Activated CD4-positive, alpha-beta memory T cell treated with anti-CD3 and anti-CD28 coated beads, Interleukin-2, amount 10 ng/mL, durations not matched to agents 7 days and 5 days (primary cell): ENCODE measurements at places on chromosomes 7 and 10. TPM values are rescaled to one million over a fixed set of nuclear protein-coding genes. Genes with fewer than 3 reads are reported as not detected.

- peak; percentile 47 for DNase-seq
These were observed 29.6 kb downstream of the MINDY4 start for GRCh38 chr7:30800785-30801252.

DNA sequence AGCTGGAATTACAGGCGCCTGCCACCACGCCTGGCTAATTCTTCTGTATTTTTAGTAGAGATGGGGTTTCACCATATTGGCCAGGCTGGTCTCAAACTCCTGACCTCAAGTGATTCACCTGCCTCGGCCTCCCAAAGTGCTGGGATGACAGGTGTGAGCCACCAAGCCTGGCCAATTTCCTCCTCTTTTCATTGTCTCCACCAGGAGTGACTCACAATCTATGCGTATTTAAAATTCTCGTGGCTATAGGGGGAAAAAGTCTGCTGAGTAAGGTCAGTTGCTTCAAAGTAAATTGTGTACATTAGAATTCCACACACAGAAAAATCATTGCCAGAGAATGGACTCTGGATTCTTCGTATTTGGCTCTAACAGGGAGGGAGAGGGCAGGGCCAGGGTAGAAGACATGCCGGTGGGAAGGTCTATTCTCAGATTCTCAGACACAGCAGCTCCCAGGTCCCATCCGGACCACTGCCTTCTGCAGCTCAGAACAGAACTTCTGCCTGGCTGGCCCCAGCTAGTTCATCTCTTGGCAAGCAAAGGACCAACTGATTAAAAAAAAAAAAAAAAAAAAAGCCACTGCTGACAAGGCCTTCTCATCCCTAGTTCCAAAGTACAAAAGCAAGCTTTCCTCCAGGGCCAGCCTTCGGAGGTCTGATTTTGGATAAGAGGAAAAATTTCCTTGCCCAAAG lies 22.2 kb downstream of the PSPH start:
- DNase-seq: no peak

- no peak for DNase-seq
These were observed 66.7 kb downstream of the HHEX start for GRCh38 chr10:92756201-92757065.

The NXPH1 gene
- not detected for total RNA-seq

The FKBP6 gene
- total RNA-seq: not detected

The RPEL1 gene
- 0.13 TPM for total RNA-seq

- DNase-seq: peak; percentile 15
These were observed 38.7 kb downstream of the PPIF start for GRCh38 chr10:79385804-79386531.

DNA sequence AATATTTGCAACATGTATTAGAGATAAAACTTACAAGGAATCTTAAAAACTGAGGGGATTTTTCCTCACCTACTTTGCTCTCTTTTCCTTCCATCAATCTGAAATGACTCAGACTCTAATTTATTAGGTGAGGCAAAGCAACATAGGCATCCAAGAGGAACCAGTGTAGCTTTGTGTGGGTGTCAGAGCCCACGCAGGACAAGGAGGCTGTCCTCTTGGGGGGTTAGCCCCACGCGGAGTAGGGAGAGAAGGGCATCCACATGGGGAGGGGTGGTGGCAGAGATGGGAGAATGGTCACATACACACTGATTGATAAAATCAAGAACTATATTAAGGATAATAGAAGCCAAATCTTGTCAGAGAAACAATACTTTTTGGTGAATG lies 33.8 kb upstream of the ARMS2 start:
- no peak for DNase-seq

DNA sequence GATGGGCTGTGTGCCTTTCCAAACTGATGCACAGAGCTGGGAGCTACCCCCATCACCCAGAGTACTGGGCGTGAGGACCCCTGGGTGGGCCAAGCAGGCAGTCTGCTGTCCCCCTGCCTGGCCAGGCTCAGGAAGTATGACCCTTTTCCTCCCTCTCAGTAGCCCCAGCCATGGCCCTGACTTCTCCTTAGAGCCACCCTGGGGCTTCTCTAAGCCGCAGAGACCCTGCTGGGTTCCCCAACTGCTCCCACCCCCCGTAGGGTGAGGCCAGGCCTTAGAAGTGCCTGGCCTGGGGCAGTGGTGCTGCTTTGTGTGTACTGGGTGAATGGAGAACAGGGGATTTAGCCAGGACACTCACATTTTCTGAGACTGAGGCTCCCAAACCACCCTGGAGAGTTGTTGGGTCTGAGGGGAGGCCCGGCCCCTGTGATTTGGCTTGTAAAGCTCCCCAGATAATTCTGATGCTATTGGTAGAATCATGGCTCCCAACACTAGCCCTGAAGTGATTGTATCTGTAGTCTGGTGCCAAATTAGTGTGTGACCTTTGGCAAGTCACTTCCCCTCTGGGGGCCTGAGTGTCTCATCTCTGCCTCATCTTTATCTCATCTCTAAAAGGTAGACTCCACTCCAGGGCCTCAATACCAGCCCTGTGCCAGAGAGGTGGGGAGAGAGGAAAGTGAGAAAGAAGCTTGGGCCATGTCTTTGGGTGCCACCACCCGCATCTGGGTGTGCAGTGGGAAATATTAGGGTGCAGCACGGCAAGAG lies 99.7 kb upstream of the PPIF start:
- no peak for DNase-seq

The SLC26A3 gene
- not detected for total RNA-seq

GRCh38 chr7:28276298-28276697 lies 95.7 kb upstream of the JAZF1 start:
- DNase-seq: no peak

DNA sequence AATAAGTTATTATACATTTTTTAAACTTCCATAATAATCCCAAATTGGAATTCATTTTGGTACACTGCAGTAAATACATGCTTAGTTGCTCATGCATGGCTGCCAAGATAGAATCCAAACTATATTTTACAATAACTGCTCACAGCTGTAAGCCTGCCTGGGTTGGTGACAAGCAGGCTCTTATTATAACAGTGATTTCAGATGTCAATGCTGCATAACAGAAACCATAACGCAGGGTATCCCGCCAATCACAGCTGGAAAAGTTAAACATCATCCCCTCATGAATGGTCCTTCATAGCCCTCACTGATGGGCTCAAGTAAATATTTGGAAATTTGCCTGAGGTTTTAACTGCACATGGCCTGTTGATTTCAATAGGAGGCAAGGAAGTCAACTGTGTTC lies 149.8 kb downstream of the AMPH start:
- no peak for DNase-seq

DNA sequence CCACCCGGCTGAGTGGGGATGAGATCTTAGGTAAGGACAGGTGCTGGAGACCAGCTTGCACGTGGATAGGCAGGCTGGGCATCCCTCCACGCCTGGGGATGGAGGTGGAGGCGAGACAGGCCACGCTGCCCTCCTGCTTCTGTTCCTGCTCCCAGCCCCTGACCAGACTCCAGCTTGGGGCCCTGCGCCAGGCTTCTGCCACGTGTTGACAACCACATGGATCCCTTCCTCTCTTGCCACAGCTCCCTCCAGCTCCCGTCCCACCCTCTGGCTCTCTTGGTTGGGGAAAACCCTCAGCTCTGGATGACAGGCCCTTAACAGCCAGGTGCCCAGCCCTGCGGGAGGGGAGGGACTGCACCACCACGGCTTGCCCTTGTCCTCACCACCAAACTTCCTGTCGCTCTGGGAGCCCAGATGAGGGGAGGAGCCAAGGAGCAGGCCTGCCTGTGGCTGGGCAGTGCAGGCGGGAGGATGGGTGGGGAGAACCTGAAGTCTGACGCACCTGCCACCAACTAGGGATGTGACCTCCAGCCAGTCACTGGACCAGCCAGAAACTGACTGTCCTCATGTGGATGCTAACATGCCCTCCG lies 36.0 kb downstream of the KCNH2 start:
- DNase-seq: peak; percentile 73

The PRKCQ gene
- 70.6 TPM for total RNA-seq

GRCh38 chr7:10521306-10521705 lies 452.4 kb upstream of the PHF14 start:
- no peak for DNase-seq

DNA sequence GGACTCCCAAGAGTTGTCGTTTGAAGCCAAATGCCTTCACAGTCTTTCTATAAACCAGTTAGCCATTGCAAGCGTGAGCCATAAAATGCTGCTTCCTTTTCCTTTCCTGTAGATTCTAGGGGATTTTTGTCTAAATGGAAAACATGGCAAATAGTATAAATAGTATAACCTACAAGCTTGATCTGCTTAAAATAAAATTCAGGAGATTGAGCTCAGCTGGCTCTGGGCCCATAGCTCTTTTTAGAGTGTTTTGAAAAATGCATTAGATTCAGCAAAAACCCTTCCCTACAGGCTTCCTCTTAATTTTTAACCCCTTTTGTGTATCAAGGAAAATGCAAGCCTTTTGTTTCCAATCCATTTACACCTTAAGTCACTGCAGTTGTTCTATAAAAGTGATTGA lies 190.1 kb upstream of the GDF10 start:
- no peak for DNase-seq

DNA sequence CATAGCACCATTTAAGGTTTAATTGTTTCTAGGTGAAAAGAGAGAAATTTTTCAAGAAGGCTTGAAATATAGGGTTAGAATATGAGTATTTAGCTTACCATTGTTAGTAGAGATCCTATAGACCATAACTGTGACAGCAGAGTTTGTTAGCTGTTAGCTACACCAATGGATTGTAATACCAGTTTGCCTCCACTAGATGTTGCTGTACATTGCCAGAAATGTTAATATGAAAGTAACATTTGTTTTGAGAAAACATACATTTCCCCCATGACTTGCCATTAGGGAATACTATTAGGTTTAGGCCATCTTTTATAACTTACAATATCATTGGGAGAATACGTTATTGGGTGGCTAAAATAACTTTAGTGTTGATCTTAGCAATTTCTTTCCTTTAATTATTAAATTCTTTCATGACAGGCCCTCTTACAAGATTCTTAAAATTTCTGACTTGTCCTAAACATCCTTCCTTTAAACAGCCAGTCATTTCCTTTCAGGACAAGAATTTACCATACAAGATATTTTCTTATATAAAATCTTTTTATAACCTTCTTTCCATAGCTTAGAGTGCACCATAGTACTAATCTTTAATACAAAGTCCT lies 39.5 kb downstream of the ZNF117 start:
- DNase-seq: no peak

DNA sequence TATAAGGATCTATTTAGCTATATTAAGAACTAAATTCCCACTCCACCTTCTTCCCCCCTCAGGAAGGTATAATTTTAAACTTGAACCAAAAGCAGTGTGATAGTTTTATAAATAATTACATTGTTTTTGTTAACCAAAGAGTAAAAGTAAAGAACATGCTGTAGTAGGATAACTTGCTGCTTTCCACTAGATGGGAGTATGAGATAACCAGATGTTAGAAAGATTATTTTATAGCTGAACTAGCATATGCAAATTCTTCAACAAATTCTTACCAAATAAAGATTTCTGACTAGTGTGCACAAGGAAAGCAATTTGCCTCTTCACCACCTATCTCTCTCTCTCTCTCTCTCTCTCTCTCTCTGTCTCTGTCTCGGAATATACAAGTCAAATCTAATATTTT lies 31.8 kb downstream of the TES start:
- DNase-seq: no peak

GRCh38 chr7:2151237-2151636 lies 81.5 kb downstream of the MAD1L1 start:
- DNase-seq: no peak

DNA sequence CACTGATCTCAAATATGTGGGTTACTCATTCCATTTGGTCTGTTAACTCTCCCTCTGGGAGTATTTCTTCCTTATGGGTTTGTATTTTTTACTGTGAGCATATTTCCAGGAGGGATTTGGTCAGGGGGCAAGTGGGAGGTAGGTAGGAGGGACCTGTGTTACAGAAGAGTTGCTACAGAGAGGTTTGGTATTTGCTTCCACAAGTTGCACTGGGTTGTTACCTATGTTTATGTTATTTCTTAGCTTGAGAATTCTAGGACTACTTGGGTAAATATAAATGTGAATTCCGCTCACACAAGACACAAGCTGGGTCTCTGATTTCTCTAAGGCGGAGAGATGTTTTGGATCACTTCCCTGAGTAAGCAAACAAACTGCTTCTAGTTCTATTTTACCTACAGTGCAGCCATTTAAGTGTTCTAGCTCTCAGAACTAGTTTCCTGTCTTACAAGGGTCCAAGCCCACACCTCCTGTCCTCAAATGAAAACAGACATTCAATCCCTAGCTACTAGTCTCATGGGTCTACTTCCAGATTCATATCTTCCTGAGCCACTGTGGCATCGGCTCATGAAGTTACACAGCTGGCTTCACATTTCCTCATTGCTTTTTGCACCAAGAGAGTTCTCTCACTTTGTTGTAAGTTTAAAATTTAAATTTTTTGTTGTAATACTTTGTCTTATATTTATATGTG lies 75.4 kb upstream of the PPP1R3C start:
- no peak for DNase-seq

The OR2F1 gene
- not detected for total RNA-seq

The IGFBP3 gene
- total RNA-seq: 13.2 TPM

DNA sequence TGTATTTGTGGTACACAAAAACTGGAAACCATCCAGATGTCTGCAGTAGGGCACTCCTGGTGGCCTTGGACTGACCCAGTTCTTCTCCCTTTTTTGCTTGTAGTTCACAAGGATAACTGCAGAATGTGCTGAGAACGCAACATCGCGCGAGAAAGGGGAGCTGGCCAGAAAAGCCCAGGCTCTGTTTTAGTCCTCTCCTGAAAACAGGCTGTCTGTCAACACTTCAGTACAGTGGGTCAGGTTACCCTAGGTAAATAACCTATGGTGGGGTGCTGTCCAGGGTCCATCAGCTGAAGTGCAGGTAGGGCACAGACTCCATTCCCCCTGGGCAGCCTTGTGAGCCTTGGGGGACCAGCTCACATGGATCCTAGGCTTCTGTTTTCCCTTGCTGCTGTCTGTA lies 495.8 kb downstream of the MDFIC start:
- DNase-seq: no peak
